PC-9 (cell line): ENCODE measurements at places on chromosomes 5 and 9. TPM values are rescaled to one million over a fixed set of nuclear protein-coding genes. Genes with fewer than 3 reads are reported as not detected.

WNT8A gene
- 0.35 TPM in 1 of 2 replicates, not detected in the other for total RNA-seq

HAPLN1 gene
- not detected in 2 replicates for total RNA-seq

ITGA1 gene
- 3.0 and 4.0 TPM in 2 replicates for total RNA-seq

GMCL2 gene
- not detected in 2 replicates for total RNA-seq

PCDHGB2 gene
- total RNA-seq: 0.28 and 0.33 TPM in 2 replicates

GRCh38 chr9:95025213-95026147, 292.0 kb downstream of the FANCC start:
- peak overlapping the region; percentile 35 for H3K27ac ChIP-seq
- DNase-seq: peak; percentile 37
- peaks cover 70% of the 10 kb centered on the region for H3K36me3 ChIP-seq
- no peak overlapping the region for H3K4me3 ChIP-seq
- H3K4me1 ChIP-seq: peaks cover 8% of the 10 kb centered on the region
- H3K27me3 ChIP-seq: no peaks in the 10 kb centered on the region

DNA sequence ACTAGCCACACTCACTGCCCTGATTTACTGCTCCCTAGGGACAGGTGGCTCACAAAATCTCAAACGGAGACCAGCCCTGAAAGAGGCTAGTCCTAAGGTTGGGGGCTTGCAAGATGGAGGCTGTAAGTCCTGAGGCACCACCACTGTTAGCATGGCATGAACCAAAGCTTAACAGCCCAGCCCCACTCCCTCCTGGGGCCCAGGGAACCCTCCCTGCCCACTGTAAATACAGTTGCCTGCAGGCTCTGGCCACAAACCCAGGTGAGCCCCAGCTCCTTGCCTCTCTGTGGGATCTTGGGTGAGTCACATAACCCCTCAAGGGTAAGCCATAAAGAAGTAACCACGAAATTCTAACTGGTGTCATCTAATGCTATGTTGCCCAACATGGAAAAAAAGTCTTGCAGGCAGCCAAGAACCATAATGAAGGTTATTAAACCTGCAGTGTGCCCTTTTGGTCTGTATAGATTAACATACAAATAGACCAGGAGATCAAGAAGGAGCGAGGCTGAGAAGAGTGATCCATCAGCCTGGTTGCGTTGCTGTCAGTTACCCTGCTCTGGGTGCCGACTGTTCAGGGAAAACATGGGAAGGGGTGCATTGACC, 1.7 kb upstream of the POMT1 start:
- no peak overlapping the region for H3K4me3 ChIP-seq
- H3K27me3 ChIP-seq: no peaks in the 10 kb centered on the region
- H3K36me3 ChIP-seq: peaks cover 17% of the 10 kb centered on the region; the same call in 1 of the 2 replicates
- H3K27ac ChIP-seq: no peak overlapping the region

- no peak overlapping the region for H3K4me3 ChIP-seq
- no peak for DNase-seq
- H3K27ac ChIP-seq: no peak overlapping the region
- H3K27me3 ChIP-seq: no peaks in the 10 kb centered on the region
- peaks cover 15% of the 10 kb centered on the region; the same call in 1 of the 2 replicates for H3K36me3 ChIP-seq
Measured at GRCh38 chr5:143290125-143290524, 113.4 kb downstream of the NR3C1 start.

DNA sequence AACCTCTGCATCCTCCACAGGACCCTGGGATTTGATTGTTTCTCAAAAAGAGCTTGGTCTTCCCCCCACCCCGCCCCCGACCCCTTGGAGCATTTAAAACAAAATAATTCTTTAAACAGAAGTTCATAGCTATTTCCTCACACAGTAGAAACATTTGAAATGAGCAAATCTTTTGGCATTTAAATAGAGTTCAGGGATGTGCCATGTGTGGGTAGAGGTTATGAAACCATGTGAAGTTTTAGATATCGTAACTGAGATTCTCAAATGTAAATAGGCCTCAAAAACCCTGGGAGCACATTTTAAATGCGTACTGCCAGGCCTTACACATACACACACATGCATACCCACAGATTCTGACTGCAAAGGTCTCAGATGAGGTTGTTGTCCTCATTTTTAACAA, 66.5 kb downstream of the EPB41L4B start:
- H3K4me3 ChIP-seq: peak overlapping the region; percentile 1; the same call in 1 of the 2 replicates
- H3K4me1 ChIP-seq: peaks cover 66% of the 10 kb centered on the region
- no peaks in the 10 kb centered on the region for H3K36me3 ChIP-seq

DNA sequence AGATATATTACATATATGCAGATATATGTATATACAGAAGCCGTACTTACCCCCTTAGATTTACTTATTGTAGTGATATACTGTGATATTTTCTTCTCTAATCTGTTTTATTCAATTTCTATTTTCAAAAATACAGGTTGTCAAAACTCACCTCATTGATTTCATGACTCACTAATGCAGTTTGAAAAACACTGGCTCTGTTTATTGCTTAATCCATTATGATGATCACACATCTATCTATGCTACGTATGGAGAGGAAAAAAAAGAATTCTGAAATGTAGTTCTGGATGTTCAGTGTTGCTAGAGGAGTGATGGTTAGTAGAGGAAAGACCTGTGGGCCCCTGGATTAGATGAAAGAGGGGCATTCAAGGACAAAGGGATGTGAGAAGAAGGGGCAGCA, 121.0 kb upstream of the RPS23 start:
- no peaks in the 10 kb centered on the region for H3K36me3 ChIP-seq
- H3K4me3 ChIP-seq: no peak overlapping the region
- no peak overlapping the region for H3K27ac ChIP-seq
- H3K4me1 ChIP-seq: peaks cover 14% of the 10 kb centered on the region
- no peaks in the 10 kb centered on the region for H3K27me3 ChIP-seq
- no peak for DNase-seq
